ENCODE measurements at places on chromosomes 3 and 15.

- no peak for DNase-seq
Measured at GRCh38 chr15:97171556-97171955, 788.9 kb upstream of the ARRDC4 start.

DNA sequence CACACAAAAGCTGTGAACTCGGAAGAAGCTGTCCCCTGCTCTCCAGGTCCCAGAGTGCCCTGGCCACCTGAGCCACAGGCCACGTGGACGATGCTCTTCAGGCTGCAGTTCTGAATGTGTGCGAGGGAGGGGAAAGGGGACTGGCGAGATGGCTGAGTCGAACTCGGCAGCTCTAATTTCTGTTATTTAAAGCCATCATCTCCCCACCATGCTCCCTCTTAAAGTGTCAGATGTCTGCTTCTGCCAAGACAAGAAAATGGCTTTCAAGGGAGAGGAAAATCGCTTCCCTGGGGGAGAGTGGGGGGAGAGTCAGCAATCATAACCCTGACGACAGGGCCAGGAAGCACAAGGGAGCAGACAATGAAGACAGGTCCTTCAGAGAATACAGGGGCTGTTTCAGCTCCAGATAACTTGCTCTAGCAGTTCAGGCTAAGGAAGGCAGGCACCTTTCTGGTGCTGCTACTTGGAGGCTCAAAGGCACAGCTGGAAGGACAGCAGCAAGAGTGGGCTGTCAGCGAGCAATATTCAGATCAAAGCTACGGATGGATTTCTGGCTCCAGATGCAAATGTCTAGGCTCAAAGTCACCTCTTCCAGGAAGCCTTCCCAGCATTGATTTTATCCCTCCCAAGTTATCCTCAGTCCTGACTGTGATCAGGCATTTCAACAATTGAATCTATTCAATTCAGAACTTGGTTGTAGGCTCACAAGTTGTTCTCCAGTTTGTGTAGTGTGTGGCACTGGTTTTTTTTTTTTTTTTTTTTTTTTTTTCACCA, 15.5 kb upstream of the CCDC33 start:
- DNase-seq = no peak

DNA sequence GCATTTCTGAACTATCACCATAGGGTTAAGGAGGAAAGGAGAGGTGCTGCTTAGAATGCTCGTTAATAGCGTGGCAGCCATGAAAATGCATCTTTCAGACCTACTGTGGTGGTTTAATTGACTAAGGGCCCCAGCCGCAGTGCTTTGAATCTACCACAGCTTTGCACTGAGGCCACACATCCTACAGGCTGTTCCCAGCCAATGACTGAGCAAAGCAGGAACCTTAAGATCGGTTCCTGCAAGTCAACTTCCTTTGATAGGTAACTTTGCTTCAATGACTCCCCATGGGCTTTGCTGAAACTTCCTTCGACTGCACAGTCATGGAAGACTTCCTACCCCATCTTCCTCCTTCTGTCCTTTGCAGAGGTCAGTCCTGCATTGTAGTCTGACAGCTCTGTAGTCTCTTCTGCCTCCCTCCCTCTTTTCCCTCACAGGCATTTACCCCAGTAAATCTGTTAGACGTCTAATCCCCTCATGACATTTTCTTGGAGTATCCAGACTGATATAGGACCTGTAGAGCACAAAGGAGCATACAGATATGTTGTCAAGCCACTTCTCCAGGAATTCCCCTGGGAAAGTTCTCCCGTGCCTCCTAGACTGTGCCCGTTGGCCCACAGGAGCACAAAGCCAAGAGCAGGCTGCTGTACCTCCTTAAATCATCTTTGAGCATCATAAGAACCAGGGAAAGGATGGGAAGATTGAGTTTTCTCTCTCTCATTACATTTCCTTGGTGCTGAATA, 2.6 kb upstream of the BCL2A1 start:
- DNase-seq = no peak

- DNase-seq = no peak
Measured at GRCh38 chr3:184674626-184675025, 37.2 kb downstream of the MAGEF1 start.

DNA sequence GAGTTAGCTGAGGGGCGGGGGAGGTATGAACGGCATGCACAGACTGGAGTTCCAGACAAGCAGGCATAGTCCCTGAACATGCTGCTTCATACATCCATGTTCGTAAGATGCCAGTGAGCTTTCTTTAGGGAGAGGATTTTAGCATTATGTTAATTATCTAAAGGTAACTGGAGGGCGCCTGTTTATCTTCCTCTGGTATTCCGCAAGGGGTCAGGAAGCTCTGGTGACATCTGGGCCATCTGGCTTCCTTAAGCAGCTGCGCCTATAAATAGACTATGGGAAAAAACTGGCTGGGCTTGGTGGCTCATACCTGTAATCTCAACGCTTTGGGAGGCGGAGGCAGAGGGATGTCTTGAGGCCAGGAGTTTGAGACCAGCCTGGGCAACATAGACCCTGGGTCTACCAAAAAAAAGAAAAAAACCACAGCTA, 1.5 kb upstream of the FBXO22 start:
- no peak for DNase-seq

DNA sequence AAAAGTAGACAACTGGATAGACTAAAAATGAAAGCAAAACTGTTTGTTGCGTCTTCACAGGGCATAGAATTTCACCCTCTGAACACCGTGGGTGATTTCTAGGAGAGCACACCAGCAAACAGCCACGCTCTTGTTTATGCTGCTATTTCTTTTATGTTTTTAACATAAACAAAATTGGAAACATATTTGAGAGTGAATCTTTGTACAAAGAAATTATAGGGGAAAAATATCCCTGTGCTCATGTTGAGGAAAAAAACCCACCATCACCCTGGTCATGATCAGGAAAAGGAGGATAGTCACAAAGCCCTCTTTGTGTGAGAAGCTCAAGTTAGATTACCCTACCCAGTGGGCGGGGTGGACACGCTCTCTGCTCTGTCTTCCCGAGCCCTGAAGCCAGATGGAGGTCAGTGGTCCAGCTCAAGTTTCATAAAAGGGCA, 313.3 kb downstream of the SATB1 start:
- no peak for DNase-seq

DNA sequence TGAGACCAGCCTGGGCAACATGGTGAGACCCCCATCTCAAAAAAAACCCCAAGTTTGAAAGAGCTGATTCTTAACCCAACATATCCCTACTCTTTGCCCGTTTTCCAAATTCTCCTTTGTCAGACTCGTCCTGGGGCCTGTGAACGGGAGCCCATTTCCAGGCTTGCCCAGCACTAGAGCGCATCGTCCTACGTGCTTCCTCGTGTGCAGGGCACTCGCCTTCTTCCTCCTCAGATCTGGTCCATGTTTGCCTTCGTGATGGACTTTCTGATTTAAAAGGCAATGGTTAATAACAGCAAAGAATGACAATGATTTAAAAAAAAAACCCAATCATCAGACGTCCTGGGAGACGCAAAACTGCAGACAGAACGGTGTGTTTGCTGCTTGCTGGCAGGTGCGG, 10.1 kb downstream of the MELTF start:
- no peak for DNase-seq

DNA sequence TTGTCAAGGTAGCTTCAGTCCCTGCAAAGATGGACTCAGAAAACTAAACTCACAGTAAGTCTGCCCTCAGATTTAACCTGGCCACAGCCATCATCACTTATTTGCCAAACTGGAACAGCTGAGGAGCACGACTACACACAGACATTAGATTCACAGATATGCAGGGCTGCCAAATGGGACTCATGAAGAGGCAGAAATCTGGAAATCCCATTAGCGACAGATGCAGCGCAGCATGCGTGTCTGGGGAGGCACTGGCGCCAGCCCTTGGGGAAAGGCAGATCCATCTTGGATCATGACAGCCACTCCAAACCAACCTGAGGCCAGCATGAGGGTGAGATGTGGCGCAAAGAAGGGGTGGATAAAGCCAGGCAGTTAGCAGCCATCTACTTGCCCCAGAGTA, 160.7 kb upstream of the TSC22D2 start:
- DNase-seq = no peak

GRCh38 chr15:79987569-79987955, 16.6 kb upstream of the BCL2A1 start:
- DNase-seq = no peak

DNA sequence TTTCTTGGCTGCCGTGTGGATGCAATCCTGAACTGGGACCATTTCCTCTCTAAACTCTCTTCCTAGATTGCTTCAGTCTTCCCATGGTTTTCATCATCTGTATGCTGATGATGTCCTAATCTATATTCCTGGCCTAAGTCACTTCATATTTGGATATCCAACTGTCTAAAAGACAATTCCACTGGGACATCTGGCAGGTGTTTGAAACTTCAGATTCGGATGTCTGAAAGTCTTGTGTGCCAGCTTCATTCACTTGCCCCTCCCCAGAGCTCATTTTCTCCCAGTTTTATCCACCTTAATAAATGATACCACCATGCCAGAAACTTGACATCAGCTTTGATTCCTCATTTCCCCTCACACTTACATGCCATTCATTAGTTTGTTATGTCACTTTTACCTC, 134.9 kb upstream of the PTX3 start:
- DNase-seq = no peak

GRCh38 chr3:48248095-48248850, 7.4 kb downstream of the ZNF589 start:
- DNase-seq = no peak

- no peak for DNase-seq
Measured at GRCh38 chr15:56794165-56794552, 60.9 kb upstream of the ZNF280D start.

GRCh38 chr15:70922119-70922518, 29.5 kb downstream of the LRRC49 start:
- no peak for DNase-seq

DNA sequence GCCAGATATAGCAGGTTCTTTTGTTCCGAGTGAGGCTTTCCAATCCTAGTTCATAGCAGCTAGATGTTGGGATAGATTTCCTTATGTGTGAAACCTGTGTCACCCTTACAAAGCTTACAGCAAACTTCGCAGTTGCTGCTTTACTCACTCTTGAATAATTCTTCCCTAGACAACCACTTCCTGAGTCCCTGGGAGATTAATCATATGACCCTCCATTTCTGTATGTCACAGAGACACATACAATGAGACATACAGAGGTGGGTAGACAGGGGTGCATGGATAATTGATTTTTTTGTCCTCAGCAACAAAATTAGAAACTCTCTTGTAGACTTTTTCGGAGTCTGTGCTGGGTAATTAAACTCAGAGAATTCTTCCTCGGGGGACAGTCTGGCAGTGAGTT, 163.2 kb downstream of the NSUN3 start:
- DNase-seq = no peak

DNA sequence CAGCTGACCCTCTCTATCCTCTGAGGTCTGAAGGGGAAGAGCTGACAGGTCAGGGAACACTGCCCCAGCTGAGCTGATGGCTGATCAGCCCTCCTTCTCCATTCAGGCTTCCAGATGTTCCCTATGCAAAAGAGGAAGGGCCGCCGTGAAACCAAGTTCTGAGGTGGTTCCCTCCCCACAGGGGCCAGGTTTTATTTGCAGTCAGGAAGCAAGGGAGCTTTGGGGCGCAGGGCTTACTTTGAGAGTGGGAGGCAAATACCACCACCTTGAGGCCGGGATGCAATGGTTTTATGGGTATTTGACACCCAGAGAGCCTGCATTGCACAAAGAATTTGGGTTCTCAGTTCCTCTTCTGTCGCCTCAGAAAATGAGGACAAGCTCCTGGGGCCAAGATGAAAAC, 186.9 kb downstream of the ARRDC4 start:
- no peak for DNase-seq

Measured in hematopoietic multipotent progenitor cell (in vitro differentiated cells).